Hematopoietic multipotent progenitor cell treated with erythropoietin and hydrocortisone succinate and interleukin-3 and kit ligand, for 4 days (in vitro differentiated cells): ENCODE measurements at places on chromosomes 3 and 15.
A peak's percentile ranks its signal among the peaks of the same experiment; 100 is the strongest.

DNA sequence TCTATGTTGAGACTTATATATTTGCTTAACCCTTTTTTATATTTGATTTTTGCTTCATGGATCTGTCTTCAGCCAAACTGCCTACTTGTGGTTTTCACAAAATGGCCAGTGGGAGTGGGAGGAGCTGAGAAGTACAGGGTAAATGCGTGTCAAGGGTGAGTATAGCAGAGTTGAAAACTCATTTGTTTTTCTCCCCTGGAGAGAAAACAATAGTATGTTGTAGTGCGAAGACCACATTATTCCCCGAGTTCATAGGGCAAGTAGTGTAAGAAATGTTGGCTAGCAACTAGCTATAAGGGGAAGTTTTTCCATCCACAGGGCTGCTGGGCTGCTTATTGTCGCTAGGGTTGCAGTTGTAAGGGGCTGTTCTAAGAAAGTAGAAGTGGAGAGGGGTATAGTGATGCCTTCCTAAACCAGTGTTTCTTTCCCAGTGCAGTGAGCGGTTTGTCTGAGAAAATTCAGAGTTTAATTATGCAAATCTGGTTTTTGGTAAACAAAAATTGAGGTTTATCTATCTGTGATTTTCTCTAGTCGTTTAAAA lies 153.8 kb upstream of the AZI2 start:
- DNase-seq: no peak

GRCh38 chr15:96887730-96888129 lies 557.2 kb downstream of the NR2F2 start:
- peak; percentile 2 for DNase-seq

- no peak for DNase-seq
Measured at GRCh38 chr3:55828712-55829111, 341.6 kb upstream of the WNT5A start.

GRCh38 chr3:72266016-72266370 lies 481.0 kb upstream of the PROK2 start:
- peak; percentile 25 for DNase-seq

DNA sequence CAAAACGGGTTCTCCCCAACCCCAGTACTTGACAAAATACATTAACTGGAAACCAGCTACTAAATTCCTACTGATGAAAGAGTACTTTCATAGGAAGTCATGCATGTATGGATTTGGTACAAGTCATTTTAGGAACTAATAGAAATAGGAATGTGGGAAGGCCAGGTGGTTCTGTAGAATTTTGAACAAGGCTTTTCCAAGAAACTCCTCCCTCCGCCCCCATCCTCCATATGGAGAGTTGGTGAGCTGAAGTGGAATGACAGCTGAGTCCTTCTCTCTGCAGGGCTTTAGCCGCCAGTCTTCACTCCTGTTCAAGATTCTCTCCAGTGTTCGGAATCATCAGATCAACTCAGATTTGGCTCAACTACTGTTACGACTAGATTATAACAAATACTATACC lies 33.2 kb downstream of the TUBGCP4 start:
- DNase-seq: no peak

- DNase-seq: no peak
Measured at GRCh38 chr15:53457479-53457878, 302.0 kb downstream of the WDR72 start.

- no peak for DNase-seq
Measured at GRCh38 chr3:114586119-114586518, 292.3 kb downstream of the TIGIT start.

GRCh38 chr3:111726788-111727305 lies 131.7 kb upstream of the ZBED2 start:
- no peak for DNase-seq

- DNase-seq: peak; percentile 71
Measured at GRCh38 chr3:129039271-129040038, 21.1 kb upstream of the GP9 start.

GRCh38 chr3:44468572-44469520 lies 8.6 kb downstream of the ZNF445 start:
- DNase-seq: peak; percentile 41

DNA sequence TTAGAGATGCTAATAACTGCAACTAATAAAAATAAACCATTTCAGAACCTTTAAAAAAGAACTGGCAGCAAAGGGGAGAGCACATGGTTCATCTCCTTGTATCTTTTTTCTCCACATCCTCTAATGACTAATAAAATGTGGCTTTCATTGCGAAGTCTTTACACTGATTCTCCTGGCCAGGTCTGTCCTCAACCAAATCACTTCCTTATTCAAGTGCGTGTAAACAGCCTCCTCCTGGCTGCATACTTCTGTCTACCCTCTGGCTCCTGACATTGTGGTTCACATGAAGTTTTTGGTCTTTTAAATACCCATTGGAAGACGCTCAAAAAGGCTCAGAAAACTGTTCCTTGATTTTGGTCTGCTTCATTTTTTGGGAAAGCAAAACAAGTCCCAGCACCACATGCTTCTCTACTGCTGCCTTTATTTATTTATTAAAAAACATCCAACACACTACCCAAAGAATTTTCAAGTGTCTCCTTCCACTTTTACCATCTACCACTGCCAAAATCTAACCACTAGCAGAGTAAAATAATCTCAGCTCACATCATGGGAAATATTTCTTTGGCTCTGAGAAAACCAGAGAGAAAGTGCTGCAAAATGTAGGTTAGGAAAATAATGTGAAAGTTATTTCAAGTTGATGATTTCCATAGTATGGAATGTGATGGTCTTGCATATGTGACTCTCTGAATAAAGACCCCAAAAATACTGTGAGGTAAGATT lies 85.1 kb downstream of the EFL1 start:
- peak; percentile 36 for DNase-seq

DNA sequence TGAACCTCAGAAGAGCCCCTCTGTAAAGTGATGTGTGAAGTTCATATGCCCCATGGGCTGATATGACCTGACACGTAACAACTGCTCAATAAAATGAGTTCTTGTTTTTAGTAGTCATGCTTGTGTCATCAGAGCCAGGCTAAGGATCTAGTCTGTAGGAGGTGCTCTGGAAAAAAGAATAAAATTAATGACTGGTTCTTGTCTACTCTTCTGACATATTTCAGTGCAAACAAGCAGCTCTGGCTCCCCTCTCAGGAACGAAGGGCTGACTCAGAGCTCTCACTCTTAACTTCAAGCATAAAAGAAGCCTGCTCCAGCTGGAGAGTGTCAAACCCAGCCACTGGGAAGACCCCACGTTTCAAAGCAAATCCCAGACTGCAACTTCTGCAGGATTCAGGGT lies 77.0 kb downstream of the LRIG1 start:
- no peak for DNase-seq

DNA sequence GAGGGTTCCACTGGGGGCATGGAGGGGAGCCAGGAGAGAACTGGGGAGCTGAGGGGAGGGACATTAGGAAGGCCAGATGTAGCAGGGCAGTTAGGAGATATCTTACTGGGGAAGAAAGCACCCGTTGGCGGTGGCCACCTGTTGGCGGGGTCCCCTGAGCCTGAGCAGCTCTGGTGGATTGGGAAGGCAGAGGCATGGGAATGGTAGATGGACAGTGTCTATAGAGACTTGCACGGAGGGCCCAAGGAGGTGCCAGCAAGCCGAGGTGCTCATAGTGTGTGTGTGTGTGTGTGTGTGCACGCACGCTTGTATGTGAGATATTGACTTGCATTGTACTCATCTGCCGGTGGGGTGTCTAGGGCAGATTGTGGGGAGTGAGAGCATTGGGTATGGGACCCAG lies 179.0 kb downstream of the APBA2 start:
- DNase-seq: no peak

DNA sequence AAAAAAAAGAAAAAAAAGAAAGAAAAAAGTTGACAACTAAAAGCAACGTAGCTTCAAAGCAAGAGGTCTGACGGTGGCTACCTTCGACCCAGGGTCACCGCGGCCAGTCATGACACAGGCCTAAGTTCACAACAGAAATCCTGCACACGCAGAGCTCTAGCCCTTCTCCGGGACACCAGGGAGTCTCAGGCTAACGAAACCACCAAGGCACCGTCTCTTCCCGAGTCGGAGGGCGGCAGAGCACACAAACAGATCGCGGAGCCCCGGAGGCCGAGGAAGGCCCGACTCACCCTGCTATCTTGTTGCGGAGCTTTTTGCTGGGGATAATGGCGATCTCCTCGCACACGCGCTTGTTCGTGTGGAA lies 584 bp downstream of the RPS17 start:
- peak; percentile 36 for DNase-seq

DNA sequence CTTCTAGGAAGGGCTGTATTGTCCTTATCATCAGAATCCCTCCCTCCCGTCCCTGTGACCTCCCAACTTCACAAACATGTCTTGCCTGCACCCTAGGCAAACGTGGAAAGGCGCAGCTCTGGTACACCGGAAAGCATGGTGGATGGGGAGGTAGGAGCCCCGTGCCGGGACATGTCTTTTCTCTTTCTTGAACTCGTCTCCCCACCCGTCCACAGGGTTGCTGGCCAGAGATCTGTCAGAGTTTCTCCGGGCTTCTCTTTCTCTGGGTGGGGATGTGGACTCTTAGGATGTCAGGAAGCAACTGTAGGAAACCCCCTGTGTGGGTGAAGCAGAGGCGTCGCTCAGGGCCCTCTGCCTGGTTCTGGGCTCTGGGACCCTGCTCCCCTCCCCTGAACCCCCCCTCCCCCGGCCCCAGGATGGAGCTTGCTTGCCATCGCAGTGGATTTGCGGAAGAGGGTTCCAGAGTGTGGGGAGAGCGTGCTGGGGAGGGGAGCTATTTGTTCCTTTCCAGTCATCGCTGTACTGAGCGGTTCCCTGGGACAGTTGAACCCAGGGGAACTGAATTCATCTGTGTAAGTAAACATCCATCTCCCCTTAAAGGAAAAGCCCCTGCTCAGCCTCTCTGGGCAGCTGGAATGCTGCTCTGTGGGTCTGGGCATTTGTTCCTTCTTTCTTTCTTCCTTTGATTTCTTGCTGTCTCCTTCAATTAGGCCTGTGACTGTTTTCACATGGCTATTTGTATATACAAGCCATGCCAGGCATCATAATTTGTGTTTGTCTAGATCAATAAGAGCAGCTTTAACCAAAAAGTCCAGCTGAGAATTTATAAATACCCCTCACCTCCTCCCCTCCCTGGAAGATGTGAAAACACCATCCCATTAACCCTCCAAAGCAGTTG lies 72.8 kb downstream of the SMAD3 start:
- DNase-seq: no peak

DNA sequence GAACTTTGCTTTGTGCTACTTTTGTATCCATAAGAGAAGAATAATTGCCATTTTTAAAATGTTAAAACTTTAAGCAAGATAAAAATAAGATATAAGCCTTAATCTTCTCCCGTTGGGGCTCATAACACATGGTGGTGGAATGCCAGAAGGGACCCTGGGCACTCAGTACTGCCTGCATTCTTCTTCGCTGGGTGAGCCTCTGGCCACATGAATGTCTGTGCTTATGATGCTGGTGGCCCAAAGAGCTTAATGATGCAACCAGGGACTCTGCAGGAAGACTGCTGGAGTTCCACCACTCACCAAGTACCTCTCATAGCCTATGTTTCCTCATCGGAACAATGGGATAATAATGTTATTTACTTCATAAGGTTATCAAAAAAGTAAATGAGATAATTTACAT lies 103.6 kb downstream of the ERC2 start:
- DNase-seq: no peak
